ENCODE measurements at places on chromosomes 2 and 18. TPM values are rescaled to one million over a fixed set of nuclear protein-coding genes. Genes with fewer than 3 reads are reported as not detected.

Gene MARCHF4
- not detected for total RNA-seq

Gene CABYR
- not detected for total RNA-seq

Gene FAP
- not detected for total RNA-seq

Gene DLX1
- total RNA-seq = not detected

GRCh38 chr2:202122980-202123720, 50.1 kb downstream of the KIAA2012 start:
- DNase-seq = no peak

DNA sequence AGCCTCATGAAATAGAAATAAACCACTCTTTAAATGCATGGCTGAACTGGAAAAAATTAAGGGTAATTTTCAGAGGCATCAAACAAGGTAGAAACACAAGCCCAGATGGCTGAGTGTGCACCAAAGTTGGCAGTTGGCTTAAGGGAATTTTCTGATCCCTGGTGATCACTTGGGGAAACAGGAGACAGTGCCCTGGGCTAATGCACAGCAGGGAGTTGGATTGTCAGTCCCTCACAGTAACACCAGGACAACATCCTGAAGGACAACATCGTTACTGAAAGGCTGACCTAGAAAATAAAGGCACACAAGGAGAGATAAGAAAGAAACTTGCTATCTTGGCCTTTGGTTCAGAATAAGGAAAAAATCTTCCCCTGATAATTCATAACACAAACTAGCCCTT, 417.0 kb downstream of the SLC4A3 start:
- DNase-seq = no peak

- no peak for DNase-seq
These were observed 52.3 kb upstream of the ROCK2 start for GRCh38 chr2:11396467-11397445.

DNA sequence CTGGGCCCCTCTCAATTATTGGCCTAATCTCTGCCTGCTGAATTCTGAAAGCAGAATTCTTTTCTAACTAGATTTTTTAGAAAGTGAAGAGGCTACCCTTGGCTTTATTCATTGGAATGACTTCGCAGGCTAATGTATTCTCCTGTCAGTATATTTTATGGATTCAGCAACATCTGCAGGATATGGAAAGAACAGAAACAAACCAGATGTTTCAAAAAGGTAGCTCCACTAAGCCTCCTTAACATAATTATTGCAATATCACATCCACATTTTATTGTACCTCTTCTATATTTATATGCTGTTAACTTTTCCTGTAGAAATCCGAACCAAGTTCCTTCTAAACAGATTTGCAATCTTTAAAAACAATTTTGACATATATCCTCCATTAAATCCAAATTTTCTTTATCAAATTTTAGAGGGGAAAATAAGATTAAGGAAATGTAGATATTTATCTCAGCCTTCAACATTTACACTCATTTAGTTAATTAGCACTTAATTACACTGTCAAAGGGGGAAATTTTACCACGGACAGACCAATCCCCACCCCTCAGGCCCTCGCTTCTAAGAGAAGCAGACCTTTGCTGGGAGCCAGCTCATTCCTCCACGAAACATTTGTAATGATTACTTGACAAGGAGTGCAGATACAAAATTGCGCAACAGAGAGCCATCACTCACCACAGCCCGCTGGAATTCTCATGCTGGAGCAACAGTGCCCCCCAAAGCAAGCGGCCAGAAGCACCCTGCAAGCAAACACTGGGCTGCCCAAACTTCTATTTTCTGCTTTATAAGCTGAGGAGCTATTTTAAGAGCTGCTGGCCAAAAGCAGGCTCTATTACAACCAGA, 253.4 kb downstream of the ETAA1 start:
- peak; percentile 4 for DNase-seq

DNA sequence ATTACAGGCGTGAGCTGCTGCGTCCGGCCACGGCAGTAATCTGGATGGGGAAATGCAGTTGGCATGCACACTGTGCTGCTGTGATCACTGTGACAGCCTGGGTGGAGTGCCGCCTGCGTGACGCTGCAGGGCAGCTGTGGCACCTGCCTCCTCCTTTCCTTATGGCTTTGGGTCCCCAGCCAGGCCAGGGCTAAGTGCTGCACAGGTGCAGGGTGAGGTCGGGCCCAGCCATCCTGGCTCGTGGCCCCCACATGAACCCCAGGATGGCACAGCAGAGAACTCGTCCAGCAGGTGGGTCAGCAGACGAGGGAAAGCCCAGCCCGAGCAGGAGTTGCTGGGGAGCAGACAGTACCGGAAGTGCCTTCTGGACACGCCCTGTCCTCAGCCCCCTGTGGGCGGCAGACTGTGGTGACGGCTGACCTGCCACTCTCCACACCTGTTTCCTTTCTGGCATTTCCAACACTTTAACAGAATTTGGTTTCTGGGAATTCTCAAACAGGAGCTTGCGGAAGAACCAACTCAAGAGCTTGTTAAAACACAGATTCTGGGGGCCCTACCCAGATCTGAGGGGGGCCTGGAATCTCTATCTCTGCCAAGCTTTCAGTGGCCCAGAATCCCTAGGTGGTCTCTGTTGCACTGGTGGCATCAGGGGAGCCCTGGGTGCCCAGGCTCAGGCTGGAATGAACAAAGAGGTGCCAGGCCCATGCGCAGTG, 16.9 kb downstream of the HS1BP3 start:
- no peak for DNase-seq

DNA sequence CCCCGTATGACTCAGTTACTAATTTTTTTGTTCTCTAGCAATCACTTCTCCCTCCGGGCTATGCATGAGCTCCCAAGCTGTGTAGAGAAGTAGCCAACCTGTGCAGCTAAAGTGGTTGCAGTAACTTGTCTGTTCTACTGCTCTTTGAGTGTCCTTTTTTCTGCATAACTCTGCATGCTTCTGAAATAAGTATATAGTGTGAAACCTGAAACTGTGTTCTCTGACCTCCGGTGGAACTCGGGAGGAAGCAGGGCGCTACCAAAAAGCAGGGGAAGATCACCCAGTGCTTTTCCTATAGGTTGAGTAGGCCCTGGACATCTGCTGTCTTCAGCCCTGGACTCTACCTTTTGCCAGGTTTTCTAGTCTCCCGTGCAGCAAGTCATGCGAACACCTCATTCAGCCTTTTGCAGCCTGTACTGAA, 47.8 kb downstream of the PHLPP1 start:
- DNase-seq = no peak

DNA sequence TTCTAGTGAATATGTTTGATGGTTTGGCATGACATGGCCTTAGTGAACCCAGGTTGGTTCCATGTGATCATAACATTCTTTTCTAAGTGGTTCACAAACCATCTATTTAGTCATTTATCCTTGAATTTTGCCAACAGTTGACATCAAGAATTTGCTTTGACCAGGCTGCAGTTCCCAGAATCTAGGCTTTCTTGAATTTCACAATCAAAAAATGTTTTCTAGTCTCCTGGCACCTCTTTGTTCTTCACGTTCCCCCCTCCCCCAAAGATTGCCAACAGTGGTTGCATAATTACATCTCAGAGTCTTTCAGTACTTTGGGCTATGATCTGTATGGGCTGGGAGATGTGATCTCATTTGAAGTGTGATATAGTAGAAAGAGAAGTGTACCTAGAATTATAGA, 124.0 kb downstream of the GATA6 start:
- no peak for DNase-seq

DNA sequence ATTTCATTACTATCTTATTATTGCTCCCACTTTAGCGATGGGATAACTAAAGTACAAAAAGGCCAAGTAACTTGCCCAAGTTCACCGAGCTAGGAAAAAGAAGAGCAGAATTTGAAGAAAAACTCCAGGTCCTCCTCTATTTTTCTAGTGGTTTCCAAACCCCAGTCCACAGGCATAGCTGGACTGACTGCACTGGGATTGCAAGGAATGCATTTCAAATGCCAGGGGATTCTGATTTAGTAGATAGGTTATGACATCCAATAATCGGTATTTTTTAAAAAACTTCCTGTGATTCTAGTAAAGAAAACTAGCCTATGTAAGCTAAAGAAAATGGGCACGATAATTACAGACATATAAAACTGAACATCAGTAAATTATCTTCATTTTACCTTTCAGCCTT, 62.7 kb upstream of the GALNT5 start:
- DNase-seq = no peak
